C1 segment of cervical spinal cord (tissue), 14 donors: ENCODE measurements at places on chromosomes 7 and 10.

GRCh38 chr10:80829562-80829961 is 291.9 kb downstream of the SH2D4B start:
- no peak for DNase-seq

GRCh38 chr7:45646996-45647825 is 73.0 kb downstream of the ADCY1 start:
- DNase-seq, result no peak

DNA sequence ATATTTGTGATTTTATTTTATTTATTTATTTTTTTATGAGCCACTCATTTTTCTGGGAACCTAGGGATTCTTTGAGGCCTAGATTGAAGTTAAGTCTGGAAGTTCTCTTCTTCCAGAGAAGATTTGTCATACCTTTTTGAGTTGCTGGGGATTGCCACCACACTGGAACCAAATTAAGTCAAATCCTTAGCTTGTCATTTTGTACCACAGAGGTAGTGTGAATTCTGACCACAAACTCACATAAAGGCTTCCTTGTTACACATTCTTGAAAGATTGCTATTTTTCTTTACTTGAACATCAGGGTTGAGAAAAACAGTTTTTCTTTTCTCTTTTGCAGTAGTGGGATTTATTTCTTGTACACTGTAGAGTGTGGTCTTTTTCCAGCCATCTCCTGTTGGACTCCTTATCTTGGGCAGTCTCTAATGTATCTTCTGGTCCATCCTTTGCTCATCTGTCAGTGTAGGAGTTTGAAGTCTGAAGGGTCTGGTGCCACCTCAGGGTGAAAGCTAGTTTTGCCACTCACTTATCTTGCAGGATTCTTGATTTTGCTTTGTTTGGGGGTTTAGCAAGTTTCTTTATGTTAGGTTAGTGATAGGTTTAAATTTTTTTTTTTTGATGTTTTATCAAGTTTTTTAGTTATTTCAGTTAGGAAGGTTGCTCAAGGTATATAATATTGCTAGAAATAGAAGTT is 24.8 kb downstream of the PCBD1 start:
- DNase-seq, result no peak

GRCh38 chr7:44066494-44067063 is 1.2 kb upstream of the PGAM2 start:
- DNase-seq, result no peak

DNA sequence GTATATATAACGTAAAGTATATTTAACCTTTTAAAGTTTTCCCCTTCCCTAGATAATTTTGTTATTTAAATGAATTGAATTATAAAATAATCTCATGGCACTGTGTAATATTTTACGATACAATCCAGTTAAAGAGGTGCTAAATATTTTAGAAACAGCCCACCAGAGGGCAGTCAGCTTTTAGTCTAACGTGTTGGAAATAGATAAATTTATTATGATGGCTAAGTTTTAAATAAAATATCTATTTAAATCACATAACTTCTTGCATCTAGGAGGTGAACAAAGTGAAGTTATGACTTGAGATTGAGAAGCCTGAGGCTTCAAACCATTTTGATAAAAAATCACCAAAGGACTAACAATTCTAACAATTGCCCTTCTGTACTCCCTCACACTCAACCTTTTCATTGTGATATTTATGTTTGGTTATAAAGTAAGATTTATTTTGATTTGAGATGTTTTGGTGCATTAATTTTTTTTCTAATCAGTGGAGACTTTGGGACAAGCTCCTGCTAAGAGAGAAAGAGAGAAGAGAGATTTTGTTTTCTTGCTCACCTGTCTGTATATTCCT is 171.5 kb upstream of the SP4 start:
- no peak for DNase-seq

- DNase-seq, result no peak
These were observed 222.3 kb upstream of the ZWINT start for GRCh38 chr10:56583316-56583715.

DNA sequence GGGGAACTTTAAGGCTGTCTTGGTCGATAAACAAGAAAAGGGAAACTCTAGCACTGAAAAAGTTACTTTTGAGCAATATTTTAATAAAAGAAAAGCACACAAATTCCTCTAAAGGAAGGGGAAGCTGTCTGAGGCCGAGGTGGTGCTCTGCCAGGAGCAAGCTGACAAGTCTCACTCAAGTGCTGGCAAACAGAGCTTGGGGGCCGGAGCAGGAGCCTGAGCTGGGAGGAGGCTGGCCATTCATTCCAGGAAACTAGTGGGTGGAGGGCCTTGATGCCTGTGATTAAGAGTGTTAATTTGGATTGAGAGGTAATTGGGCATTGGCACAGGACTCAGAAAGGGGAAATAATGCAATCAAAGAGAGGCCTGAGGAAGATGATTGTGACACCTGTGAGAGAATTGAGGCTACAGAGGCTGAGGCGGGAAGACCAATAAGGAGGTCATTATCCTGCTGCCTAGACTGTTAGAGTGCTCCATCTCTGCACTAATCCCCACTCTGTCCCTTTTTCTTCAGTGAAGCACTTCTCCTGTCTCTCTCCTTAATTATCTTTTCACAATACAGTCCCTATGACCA is 154.9 kb upstream of the COL1A2 start:
- DNase-seq, result no peak

DNA sequence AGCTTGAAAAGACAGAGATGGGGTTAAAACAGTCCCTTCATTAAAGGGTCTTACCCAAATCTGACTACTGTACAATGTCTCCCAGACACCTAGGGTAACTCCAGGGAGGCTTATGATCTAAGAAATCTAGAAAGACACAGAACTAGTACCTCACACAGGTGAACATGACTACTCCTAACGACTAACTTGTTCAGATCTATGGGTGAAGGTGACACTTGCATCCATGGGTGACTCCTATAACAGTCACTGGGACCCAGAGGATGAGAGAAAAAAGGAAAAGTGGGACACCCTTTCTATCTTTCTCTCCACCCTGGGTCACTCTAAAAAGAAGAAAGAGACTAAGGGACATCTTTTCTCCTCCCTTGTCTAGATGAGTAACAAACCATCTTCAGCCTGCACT is 19.2 kb downstream of the AKR1C8 start:
- DNase-seq, result no peak

DNA sequence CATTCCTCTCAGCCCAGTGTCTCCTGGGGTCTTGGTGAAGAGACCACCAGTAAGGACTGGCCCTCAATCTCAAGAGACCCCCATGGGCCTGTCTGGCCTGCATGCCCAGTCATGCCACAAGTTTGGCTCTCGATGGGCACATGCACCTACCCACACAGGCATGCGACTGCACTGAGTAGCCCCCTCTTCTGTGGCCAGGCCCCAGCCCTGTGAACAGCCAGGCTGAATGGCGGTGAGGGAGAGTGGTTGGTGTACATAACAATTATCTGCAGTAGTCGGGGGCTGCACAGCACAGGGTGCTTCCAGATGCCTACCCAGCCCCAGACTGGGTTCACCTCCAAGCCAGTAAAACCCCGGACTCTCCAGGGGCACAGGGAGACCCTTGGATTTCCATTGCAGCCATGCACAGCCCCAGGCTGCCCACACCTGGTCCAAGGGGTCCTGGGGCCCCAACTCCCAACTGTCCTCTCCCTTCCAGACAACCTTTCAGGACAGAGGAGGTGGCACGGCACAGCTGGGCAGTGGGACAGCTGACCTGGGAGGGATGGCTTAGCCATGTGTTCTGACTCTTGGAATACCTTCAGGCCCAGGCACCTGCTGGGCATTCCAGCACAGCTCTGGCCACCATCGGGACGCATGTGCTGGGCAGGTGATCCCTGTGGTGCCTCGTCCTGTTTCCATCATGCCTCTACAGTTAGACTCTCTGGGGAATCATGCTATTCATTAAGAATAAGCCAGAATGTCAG is 21.0 kb upstream of the CSGALNACT2 start:
- DNase-seq, result no peak

DNA sequence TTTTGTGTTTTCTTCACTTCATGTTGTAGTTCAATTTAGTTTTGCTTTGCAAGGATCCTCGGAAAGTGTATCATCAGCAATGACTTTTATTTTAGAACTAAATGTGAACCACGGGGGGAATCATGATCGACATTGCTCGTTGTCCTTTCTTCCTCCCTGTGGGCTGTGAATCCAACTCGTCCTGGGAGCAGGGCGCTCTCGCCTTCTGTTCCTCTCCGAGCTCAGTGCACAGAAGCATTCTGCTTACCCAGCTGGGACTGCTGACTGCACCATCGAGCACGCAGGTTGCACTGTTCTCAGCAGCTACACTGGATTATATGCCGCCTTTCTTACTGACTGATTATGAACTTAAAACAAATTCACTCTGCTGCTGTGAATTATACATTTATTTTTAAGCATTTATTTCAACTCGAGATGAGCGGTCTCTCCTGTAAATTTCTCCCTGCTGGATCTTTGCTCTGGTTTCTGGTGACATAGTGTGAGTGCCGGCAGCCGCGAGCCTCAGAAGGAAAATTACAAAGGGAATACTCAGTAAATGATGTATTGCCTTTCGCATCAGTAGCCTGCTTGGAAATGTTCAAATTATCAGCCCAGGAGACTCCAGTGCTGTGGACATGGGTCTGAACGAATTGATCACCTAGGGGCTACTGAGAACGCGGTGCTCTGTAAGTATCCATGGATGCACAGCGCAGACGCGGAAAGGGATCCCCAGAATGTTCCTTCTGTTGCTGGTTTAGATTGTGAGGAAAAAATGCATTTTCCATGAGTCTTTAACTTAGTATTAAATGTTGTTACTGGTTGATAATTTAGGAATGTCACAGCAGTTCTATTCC is 92.6 kb downstream of the PTPRE start:
- DNase-seq, result no peak

DNA sequence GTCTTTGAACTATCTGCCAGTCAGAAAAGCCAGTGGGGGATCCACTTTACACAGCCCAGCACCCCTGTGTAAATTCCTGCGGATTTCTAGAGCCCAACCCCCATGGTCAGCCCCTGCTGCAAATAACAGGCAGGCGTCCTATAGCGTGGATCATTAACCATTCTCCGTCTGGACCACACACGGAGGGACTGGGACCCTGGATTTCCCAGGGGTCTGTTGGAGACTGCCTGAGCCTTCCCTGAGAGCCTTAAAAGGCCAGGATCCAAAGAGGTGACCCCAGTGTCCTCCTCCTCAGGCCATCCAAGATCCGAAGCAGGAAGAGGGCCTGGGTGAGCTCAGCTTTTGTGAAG is 11.2 kb upstream of the GRID1 start:
- no peak for DNase-seq

DNA sequence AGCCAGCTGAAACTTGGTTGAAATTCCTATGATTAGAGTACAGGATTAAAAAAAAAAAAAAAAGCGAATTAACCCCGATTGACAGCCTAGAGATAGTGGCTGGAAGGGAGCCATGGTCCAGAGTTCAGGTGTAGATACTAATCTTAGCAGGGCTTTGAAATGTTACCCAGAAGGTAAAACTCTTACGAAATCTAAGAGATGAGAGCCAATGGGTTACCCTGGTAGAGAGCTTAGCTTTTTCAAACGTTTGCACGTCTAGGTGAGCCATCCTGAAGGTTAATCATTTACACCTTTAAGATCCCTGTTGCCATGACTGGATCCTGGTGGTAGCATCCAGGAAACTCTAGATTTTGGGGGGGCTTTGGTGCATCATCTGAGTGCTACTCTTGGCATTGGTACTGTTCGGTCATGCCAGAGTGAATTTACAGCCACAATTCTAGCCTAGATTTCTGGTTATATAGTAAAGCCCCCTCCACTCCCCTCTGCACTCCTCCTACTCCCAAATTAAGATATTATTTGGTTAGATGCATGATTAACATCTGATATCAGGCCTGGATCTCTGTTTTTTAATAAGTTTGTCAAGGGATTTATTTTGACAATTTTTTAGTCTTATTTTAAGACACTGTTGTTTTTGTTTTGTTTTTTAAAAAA is 1.2 kb downstream of the AGFG2 start:
- DNase-seq, result no peak

- DNase-seq, result no peak
These were observed 66.3 kb downstream of the CYTH3 start for GRCh38 chr7:6205971-6206660.

GRCh38 chr10:98186681-98187080 is 52.2 kb downstream of the R3HCC1L start:
- DNase-seq, result no peak

- DNase-seq, result no peak
These were observed 109.8 kb upstream of the WDR11 start for GRCh38 chr10:120741396-120741795.

DNA sequence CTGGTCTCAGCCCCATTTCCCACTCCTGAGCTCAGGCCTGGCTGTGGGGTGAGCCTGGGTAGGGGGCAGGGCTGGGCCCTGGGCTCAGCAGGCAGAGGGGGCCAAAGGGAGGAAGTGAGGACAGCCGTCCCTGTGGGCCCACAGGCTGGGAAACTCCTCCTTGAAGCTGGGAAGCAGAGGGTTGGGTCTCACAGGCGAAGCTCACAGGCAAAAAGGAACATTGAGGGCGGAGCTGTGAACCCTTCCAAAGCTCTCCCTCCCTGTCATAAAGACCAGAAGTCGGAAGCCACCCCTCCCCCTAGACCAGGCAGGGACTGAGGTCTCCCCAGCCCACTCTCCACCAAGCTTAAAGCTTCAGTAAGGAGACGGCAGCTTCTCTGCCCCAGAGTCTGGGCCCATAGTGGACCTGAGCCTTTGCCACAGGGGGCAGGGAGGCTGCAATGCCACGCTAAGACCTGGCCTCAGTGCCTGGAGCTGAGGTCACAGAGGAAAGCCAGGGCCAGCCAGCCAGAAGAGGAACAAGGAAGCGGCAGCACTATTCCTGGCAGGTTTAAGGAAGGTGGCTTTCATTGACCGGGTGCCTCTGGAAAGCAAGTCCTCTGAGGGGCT is 1.0 kb upstream of the KCP start:
- DNase-seq, result no peak

DNA sequence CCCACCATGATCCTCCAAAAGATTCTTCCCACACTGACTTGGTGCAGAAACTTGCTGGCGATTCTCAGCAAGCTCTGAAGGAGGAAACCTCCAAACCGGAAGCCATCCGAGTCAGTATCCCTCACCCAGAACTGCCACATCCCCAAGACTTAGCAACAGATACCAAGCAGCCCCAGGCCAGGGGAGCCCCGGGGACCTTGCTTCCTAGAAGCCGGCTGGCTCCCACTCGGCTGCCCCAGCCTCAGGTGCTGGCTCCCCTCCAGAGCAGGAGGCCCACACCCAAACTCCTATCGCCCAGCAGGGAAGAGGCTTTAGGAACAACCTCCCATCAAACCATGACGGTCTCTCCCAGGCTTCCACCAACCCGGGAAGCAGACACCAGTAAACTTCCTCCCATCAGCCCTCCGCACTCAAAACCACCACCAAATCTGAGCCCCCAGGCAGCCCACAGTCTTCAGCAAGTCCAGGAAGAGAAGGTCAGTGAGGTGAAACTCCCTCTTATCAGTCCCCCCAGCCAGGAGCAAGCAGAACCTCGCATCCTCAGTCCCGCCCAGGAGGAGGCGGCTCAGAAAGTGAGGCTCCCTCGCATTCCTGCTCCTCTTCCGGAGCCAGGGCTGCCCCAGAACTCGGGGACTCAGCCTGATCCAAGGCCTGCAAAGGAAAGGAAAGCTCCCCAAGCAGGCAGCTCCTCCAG is 82.3 kb downstream of the LRGUK start:
- DNase-seq, result no peak

- no peak for DNase-seq
These were observed 9.6 kb upstream of the MRPS24 start for GRCh38 chr7:43878867-43879266.

- no peak for DNase-seq
These were observed 225.2 kb upstream of the FZD1 start for GRCh38 chr7:91039033-91039432.
